Urinary bladder (tissue), 4 donors: ENCODE measurements at places on chromosomes 16 and 17.

GRCh38 chr17:28484296-28484695 lies 10.9 kb downstream of the SLC13A2 start:
- DNase-seq: no peak

DNA sequence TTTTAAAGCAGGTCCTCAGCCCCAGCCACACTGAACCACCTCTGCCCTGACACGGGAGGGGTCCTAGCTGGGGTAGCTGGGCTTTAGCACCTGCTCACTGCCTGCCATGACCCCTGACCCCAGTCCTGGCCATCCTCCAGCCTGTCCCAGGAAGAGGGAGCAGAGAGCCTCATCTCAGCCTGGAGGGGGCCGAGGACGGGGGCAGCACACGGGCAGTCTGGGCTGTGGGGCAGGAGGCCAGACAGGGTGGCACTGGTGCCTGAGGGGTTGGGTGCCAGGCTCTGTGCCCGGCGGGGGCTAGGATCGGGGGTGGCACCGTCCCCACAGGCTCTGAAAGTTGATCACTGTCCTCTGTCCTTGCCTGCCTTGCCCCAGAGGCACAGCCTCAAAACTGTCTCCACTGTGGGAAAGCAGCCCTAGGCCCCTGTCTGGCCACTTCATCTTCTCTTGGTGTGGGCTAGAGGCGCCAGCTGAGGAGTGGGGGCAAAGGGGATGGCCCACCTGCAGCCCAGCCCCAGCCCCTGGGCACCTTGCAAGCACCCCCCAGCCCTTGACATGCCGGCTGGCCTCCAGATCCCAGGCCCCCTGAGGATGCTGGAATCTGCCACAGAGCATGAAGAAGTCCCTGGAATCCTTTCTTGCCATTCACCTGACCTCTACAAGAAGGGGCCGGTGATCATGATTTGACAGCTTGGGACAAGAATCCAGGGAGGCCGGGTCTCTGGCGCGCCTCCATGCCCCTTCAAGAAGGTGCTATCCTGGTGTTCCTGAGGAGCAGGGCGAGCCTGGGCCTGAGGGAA lies 15.7 kb downstream of the ENDOV start:
- DNase-seq: no peak

- DNase-seq: no peak
These were observed 38.3 kb downstream of the ABCC12 start for GRCh38 chr16:48117217-48118105.

GRCh38 chr17:48561884-48562810 lies 16.0 kb downstream of the HOXB4 start:
- no peak for DNase-seq
